ENCODE measurements at places on chromosomes 2 and 18.

DNA sequence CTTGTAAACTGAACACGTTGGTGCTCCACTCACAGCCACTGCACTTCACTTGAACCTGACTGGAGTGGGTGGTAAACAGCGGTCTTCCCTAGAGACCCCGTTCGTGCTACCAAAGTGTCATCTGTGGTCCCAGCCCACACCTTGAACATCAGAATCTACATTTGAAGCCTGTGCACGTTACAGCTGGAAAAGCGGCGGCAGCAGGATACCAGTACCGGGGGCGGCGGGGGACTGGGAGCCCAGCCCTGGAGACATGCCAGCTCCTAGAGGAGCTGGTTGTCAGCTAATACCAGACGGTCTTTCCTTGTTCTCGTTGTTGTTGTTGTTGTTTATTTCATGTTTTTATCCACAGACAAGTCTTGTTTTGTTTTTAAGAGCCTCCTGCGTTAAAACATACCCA lies 156.7 kb downstream of the WDSUB1 start:
- DNase-seq: no peak

GRCh38 chr2:163255086-163255485 lies 416.5 kb upstream of the KCNH7 start:
- DNase-seq: peak; percentile 54

DNA sequence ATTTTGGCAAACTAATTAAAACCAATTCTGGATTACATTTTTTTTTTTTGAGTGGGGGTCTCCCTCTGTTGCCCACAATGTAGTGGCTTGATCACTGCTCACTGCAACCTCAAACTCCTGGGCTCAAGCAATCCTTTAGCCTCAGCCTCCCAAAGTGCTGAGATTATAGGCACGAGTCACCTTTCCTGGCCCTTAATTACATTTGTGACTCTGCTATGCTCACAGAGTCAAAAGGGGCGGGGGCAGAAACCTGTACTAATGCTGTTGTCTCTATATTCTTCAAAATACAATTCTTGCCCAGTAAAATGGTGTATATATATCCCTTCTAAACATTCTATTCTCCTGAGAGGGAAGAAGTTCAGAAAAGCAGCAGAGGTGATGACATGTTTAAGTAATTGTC lies 23.2 kb downstream of the PRKD3 start:
- DNase-seq: no peak

- DNase-seq: no peak
These were observed 43.6 kb upstream of the PGAP1 start for GRCh38 chr2:196970099-196970498.

DNA sequence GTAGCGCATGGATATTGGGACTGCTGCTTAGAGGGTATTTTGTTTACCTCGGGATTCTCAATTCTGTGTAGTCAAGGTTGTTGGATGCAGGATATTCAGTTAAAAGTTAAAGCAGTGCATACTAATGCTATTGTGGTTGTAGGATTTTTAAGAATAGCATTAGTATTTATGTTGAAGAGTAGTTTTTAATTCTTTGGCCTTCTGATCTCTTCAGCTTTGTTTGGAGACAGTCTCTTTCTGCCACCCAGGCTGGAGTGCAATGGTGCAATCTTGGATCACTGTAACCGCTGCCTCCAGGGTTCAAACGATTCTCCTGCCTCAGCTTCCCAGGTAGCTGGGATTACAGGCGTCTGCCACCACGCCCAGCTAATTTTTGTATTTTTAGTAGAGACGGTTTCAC lies 1.5 kb downstream of the RHBDD1 start:
- DNase-seq: no peak

DNA sequence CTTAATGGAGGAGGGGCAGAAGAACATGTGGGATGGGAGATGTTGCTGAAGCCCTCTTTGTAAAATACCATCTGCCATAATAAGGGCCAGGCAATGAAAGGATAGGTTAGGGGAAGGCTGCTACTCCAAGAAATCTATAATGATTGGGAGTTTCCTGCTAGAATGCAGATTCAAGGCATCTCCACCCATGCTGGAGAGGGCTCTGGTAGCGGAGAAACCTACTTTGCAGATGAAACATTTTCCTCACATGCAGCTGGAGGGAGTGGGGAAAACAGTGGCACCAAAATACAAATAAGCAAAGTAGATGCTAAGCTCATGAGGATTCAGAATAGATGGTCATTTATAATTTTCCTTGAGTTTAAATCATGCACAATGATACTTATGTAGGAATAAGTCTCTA lies 82.3 kb upstream of the GCFC2 start:
- no peak for DNase-seq

Data from renal cortical epithelial cell (primary cell).